Suprapubic skin (tissue), 4 donors: ENCODE measurements at places on chromosomes 3 and 15. TPM values are rescaled to one million over a fixed set of nuclear protein-coding genes. Genes with fewer than 3 reads are reported as not detected.

TMF1 gene
- total RNA-seq, result 19.2 TPM

ADPRH gene
- 1.3 TPM for total RNA-seq

WNT5A gene
- 13.9 TPM for total RNA-seq

DNA sequence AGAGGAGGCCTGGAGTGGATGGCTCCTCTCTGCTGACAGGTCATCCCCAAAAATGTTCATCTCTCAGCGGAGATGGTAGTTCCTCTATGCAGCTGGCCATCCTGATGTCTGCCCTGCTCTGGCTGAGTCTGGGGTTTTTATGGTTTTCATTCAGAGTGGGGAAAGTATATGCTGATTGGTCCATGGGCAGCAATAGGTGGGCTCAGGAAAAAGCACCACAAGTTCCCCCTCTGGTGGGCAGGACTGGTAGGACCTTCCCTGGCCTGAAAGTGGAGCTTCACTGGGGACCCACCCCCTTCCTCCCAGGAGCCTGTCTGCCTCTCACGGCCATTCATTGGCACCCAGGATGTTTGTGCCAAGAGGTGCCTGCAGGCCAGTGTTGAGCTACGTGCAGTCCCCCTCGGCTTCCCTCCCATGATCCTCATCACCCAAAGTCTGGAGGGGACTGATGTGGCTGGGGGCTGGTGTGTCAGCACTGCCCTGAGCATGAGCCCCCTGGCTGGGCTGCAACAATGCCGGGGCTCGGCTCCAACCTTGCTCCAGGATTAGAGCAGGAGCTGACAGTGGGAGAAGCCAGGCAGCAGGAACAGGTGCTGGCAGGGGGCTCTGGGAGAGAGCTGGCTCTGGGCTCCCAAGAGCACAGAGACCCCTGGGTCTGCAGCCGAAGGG lies 13.1 kb upstream of the BLOC1S6 start:
- H3K27me3 ChIP-seq, result peaks cover 3% of the 10 kb centered on the region
- H3K27ac ChIP-seq, result no peak overlapping the region
- no peaks in the 10 kb centered on the region for H3K4me1 ChIP-seq
- no peak overlapping the region for H3K4me3 ChIP-seq
- no peaks in the 10 kb centered on the region for H3K36me3 ChIP-seq
- DNase-seq, result no peak

PLA2G4F gene
- total RNA-seq, result 311 TPM

GRCh38 chr3:36876181-36876936 lies 68.5 kb downstream of the TRANK1 start:
- DNase-seq, result no peak
- no peak overlapping the region for H3K4me3 ChIP-seq
- H3K27ac ChIP-seq, result no peak overlapping the region
- no peaks in the 10 kb centered on the region for H3K4me1 ChIP-seq
- no peaks in the 10 kb centered on the region for H3K36me3 ChIP-seq

TRAIP gene
- total RNA-seq, result 8.4 TPM

DNA sequence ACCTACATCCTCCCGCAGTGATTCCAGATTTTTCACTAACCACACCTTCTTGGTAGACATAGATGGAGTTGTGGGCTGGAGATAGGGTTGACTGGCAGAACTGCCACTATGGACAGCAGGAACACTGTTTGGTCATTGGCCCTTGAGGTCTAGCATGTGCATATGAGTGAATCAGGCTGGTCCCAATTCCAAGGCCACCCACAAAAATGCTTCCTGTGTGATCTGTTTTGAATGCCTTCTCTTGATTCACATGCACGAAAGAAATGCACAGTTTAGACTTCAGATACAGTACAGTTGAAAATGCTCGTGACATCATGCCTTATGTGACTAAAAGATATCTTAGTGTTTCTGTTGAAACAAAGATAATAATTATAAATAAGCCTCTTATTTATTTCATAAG lies 285.8 kb upstream of the SEMA6D start:
- H3K36me3 ChIP-seq, result no peaks in the 10 kb centered on the region
- no peaks in the 10 kb centered on the region for H3K4me1 ChIP-seq
- no peaks in the 10 kb centered on the region for H3K27me3 ChIP-seq

ALG1L2 gene
- total RNA-seq, result not detected

- H3K4me3 ChIP-seq, result no peak overlapping the region
- H3K4me1 ChIP-seq, result no peaks in the 10 kb centered on the region
- H3K27ac ChIP-seq, result no peak overlapping the region
- no peak for DNase-seq
- H3K27me3 ChIP-seq, result no peaks in the 10 kb centered on the region
These were observed 220.5 kb downstream of the CTNNB1 start for GRCh38 chr3:41419809-41420208.

CHST13 gene
- not detected for total RNA-seq

GRCh38 chr15:40277471-40277870 lies 5.4 kb downstream of the ANKRD63 start:
- peaks cover 24% of the 10 kb centered on the region for H3K36me3 ChIP-seq
- no peak overlapping the region for H3K27ac ChIP-seq
- H3K4me1 ChIP-seq, result peaks cover 28% of the 10 kb centered on the region
- peaks cover 38% of the 10 kb centered on the region for H3K27me3 ChIP-seq
- DNase-seq, result no peak

- no peaks in the 10 kb centered on the region for H3K36me3 ChIP-seq
- H3K4me1 ChIP-seq, result peaks cover 71% of the 10 kb centered on the region
- peak overlapping the region; percentile 71 for H3K27ac ChIP-seq
- peak; percentile 53 for DNase-seq
These were observed 62.2 kb downstream of the VGLL4 start for GRCh38 chr3:11581237-11582190.

- no peak overlapping the region for H3K27ac ChIP-seq
- no peak for DNase-seq
- H3K4me3 ChIP-seq, result no peak overlapping the region
- no peaks in the 10 kb centered on the region for H3K4me1 ChIP-seq
- H3K36me3 ChIP-seq, result no peaks in the 10 kb centered on the region
These were observed 349.4 kb downstream of the DOCK3 start for GRCh38 chr3:51024121-51024520.

DNA sequence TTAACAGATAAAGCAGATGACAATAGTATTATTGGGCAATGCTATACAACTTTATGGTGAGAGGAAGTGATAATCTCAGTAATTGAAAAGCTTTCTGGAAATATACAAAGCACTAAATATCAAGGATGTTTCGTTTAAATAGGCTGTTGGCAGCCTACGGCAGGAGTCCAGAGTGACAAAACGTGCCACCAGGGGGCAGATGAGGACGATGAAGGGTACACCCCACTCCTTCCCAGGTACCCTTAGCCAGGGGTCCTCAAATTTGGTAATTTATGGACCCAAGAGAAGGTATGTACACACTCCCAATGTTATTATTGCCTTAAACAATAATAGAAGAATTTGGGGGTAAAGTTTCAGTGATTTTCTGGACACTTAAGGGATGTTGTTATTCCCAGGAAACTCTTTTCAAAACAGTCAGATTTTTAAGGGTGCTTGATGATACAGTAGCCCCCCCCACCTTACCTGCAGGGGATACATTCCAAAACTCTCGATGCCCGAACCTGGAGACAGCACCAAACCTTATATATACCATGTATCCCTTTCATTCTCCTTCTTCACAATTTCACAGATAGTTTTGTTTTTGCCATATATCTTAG lies 1.4 kb upstream of the MAGEL2 start:
- no peak overlapping the region for H3K4me3 ChIP-seq
- no peaks in the 10 kb centered on the region for H3K36me3 ChIP-seq
- no peak overlapping the region for H3K27ac ChIP-seq
- peaks cover 19% of the 10 kb centered on the region for H3K27me3 ChIP-seq

GRCh38 chr3:57151021-57151449 lies 14.1 kb downstream of the IL17RD start:
- H3K36me3 ChIP-seq, result no peaks in the 10 kb centered on the region
- H3K4me3 ChIP-seq, result no peak overlapping the region
- no peaks in the 10 kb centered on the region for H3K27me3 ChIP-seq
- H3K27ac ChIP-seq, result no peak overlapping the region
- H3K4me1 ChIP-seq, result peaks cover 16% of the 10 kb centered on the region
